ENCODE measurements at places on chromosomes 7 and 10.

GRCh38 chr10:75375838-75376237 lies 25.7 kb downstream of the ZNF503 start:
- no peaks in the 10 kb centered on the region for H3K4me1 ChIP-seq
- H3K27ac ChIP-seq: no peak overlapping the region
- H3K27me3 ChIP-seq: peaks cover 4% of the 10 kb centered on the region
- no peaks in the 10 kb centered on the region for H3K36me3 ChIP-seq
- H3K4me3 ChIP-seq: no peak overlapping the region

DNA sequence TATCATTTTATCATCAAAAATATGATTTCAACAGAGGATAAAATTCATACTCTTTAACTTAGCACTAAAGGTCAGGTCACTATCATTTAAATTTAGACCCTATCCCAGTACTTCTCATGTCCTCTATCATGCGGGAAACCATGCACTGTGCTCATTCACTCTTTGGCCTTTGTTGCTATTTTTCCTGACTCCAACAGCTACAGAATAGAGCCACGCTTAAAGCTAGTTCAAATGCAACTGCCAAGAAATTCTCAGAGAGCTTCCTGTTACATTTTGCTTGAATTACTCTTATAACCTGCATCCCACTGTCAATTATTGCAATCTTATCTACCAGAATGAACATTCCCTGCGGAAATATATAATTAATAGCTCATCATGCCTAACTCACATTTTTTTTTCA lies 58.3 kb downstream of the SEMA3A start:
- no peak for DNase-seq
- H3K36me3 ChIP-seq: no peaks in the 10 kb centered on the region
- H3K27ac ChIP-seq: no peak overlapping the region
- H3K4me1 ChIP-seq: peaks cover 25% of the 10 kb centered on the region
- no peak overlapping the region for H3K4me3 ChIP-seq

DNA sequence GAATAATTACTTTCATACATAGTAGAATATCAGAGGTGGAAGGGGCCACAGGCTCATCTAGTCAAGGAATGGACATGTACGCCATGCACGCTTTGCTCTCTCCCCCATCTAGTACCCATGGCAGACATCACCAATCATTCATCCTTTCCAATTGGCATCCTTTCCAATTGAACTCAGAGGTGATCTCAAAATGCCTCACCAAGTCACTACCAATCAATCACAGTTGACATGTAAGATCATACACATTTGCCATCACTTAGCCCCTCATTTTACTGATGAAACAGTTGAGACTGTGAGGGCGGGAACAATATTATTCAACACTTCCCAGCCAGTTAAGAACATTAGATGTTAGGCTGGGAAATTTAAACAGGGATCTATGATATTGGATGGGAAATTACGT lies 308.4 kb downstream of the FGFR2 start:
- no peak for DNase-seq
- H3K4me3 ChIP-seq: no peak overlapping the region
- H3K4me1 ChIP-seq: no peaks in the 10 kb centered on the region
- H3K36me3 ChIP-seq: no peaks in the 10 kb centered on the region

GRCh38 chr10:7230951-7231350 lies 179.9 kb downstream of the SFMBT2 start:
- H3K4me1 ChIP-seq: no peaks in the 10 kb centered on the region
- H3K27me3 ChIP-seq: no peaks in the 10 kb centered on the region
- H3K36me3 ChIP-seq: no peaks in the 10 kb centered on the region
- no peak overlapping the region for H3K27ac ChIP-seq
- H3K4me3 ChIP-seq: no peak overlapping the region

Measured in GM23248 (cell line).